ENCODE measurements at places on chromosomes 16 and 17.

DNA sequence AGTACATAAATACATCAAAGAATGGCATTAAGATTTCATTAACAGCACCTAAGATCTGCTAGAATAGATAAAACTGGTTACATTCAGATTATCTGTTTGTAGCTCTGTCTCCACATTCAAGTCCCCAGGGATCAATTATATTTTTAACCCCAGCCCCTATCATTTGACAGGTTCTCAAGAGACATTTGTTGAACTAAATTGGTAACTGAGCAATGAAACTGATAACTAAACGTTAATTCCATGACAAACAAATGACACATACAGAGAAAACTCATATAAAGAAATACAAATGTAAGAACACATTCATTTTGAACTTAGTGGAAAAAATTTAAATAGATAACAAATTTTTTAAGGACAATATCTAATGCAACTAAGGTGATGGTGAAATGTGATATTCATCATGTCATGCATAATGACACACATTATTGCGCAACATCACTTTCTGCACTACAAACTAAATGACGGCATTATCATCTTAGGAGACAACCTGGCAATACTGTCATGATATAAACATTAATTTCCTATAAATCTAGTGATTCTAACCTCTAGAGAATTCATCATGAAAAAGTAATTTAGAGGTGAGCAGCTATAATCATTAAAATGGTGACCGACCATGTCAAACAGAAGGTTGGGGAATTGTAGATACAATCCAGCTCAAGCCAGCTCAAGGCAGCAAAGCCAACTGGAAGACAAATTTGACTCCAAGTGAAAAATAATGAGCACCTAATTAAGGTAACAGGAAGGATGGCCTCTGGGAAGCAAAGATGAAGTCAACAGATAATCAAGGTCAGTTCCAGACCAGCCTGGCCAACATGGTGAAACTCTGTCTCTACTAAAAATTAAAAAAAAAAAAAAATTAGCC is 9.5 kb downstream of the ARHGAP17 start:
- no peak for DNase-seq

- no peak for DNase-seq
Observed at GRCh38 chr16:65077181-65077580, 44.7 kb downstream of the CDH11 start.

GRCh38 chr17:38660097-38661025 is 14.4 kb downstream of the EPOP start:
- DNase-seq: no peak

DNA sequence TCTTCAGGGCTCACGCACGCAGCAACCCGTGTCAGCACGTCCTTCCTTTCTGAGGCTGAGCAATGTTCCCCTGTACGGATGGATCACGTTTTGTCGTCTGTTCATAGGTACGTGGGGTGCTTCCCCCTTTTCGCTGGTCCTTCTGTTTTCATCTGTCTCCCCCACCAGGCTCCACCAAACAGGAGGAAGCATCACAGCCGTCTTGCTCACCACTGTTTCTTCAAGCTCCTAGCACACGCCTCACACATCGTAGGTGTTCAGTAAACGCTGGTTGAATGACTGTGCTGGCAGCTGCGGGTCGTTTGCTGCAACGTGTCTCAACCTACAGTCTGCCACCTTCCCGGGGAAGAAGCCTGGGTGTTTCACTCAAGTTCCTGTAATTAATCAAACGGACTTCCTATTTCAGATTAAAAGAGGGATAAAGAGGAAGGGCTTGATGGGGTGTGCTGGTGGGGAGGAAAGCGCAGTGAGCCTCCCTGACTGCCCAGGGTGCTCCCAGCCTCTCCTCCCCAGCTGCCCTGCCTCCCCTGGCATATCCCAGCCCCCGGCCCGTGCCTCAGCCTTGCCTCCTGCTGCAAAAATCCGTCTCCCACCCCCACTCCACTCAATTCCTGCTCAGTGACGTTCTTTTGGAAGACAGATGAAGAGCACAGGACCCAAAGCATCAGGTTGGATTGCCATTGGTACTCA is 76.7 kb upstream of the DOC2B start:
- no peak for DNase-seq

DNA sequence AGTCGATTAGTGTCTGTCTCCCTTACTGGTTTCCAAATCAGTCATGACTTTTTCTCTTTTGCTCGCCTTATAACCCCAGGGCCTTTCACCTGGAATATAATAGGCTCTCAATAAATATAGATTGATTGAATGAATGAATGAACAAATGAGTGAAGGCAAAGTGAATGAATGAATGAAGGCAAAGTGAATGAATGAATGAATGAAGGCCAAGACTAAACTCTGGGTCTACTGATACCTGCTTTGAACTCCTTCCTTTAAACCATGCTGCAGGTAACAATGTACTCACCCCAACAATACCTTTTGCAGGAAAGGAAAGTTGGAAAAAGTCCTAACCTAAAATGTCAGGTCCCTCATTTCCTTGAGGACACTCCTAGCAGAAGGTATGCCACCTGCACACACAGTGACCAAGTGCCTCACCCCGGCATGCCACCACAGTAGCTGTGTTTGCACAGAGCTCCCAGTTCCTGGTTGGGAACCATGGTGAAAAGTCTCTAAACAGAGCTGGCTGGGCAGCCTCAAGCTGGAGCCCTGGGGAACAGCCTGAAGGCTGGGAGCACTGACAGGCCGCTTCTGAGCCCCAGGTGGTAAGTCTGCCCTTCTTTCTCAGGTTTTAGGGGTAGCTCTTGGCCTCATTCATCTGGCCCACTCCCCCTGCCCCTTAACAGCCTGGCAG is 42.7 kb upstream of the ANKFN1 start:
- no peak for DNase-seq

- DNase-seq: no peak
Observed at GRCh38 chr17:9912121-9913099, 7.3 kb upstream of the RCVRN start.

Data from activated naive CD8-positive, alpha-beta T cell treated with anti-CD3 and anti-CD28 coated beads, Interleukin-2, amount 50 U/mL, for 24 hours (primary cell).